ENCODE measurements at places on chromosomes 4 and X. TPM values are rescaled to one million over a fixed set of nuclear protein-coding genes. Genes with fewer than 3 reads are reported as not detected.

DNA sequence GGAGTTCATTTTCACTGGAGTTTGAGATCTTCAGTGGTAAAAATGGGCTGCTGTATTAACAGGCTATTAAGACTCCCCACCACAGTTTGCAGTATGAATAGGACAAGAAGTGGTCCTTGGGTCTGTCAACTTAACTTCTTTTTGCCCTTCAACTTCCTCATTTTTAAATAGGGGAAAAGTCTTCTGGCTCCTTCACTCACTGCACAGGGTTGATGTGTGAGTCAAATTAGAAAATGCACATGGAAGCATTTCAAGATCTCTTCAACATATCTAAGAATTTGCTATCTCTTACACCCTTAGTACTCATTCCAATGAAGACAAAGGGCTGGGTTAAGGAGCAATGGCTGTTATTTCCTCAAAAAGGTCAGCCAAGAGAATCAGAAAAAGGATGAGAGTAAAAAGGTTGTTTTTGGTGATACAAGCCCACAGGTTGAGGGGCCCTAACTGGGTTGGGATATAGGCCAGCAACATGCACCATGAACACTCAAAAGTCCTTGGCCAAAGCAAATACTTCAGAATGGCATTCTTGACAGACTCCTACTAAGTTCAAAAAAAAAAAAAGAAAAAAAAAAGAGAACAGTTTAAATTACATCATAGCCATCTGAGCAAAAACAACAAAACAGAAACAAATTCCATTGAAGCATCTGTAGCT is 13.4 kb downstream of the PDE5A start:
- DNase-seq, result no peak

GRCh38 chr4:102321260-102321995 is 23.9 kb downstream of the SLC39A8 start:
- no peak for DNase-seq

DNA sequence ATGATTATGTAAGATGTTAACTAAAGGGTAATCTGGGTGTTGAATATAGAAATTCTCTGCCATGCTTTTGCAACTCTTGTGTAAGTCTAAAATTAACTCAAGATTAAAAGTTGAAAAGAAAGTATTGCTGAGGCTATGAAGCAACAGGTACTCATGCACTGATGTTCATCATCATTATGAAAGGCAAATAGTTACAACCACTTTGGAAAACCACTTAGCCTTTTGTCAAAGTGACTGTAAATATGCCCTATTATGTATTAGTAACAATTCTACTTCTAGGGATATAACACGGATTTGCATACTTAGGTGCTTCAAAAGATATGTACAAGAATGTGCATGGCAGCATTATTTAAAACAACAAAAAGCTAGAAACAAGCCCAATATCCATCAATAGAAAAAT is 227.8 kb upstream of the CXXC4 start:
- DNase-seq, result no peak

DNA sequence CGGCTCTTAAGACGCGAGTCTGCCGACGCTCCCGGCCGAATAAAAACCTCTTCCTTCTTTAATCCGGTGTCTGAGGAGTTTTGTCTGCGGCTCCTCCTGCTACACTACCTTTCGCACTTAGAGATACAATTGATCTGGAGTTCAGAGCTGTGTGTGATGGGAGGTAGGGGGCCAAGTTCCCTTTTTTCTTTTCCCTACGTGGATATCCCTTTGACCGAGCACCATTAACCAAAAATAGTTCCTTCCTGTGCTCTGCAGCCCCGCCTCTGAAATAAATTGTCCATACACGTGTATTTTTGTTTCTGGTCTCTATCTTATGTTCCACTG is 555 bp upstream of the PGM2 start:
- DNase-seq, result no peak

DNA sequence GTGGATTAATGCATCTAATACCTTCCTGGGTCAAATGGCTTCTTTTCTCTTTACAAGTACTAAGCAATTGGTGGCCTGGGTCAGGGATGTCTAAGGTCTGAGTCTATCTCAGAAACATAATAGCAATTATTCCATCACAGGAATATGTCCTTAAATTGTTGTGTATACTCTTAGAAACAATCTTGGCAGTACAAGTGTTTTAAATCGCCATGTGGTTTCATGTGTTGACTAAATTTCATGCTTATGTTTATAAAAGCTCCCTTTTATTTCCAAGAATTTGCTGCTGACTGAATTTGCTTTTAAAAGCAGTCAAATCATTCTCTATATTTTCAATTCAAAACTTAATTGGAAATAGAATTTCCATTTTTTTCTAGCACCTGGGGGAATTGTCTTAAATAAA is 125.3 kb upstream of the PACRGL start:
- DNase-seq, result no peak

GRCh38 chr4:1305781-1306455 is 16.2 kb downstream of the MAEA start:
- DNase-seq, result no peak

- no peak for DNase-seq
These were observed 338.6 kb downstream of the SPIN4 start for GRCh38 chrX:63012574-63012973.

- DNase-seq, result no peak
These were observed 55.2 kb upstream of the FGFBP2 start for GRCh38 chr4:16018061-16018676.

- no peak for DNase-seq
These were observed 4.0 kb downstream of the HERC6 start for GRCh38 chr4:88382621-88383020.

GRCh38 chr4:105627620-105628019 is 75.2 kb downstream of the ARHGEF38 start:
- DNase-seq, result no peak

DNA sequence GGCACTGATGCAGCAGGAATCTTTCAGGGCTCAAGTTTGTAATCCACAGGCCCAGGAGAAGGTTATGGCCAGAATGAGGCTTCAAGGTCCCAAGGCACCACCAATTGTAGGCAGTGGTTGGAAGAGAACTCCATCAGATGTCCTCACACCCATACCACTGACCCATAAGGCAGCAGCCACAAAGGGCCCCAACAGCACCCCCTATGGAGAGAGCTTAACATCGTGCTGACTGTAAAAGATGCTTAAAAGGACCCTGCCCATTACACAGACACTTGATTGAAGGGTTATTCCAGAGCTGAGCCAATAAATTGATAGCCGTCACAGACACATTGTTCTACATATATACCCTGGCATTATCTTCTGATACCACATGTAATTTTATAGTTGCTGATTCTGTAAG is 113.7 kb downstream of the SOWAHB start:
- DNase-seq, result no peak

DNA sequence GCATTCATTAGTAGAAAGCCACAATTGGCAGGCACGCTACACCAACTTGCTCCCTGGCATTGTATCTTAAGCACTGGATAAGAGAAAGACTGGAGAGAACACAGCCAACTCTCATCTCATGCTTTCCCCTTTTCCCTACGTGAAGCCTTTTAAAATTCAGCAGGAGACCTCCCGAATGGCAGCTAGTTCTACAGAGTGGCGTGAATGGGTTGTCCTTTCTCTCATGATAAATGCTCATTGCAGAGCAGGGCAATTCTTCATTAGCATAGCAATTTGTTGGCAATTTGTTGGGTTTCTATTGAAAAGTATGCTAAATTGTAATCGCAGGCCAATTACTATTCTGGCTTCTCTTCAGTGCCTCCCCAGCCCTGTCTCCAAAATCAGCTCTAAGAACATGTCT is 48.0 kb downstream of the SEPTIN11 start:
- DNase-seq, result no peak

DNA sequence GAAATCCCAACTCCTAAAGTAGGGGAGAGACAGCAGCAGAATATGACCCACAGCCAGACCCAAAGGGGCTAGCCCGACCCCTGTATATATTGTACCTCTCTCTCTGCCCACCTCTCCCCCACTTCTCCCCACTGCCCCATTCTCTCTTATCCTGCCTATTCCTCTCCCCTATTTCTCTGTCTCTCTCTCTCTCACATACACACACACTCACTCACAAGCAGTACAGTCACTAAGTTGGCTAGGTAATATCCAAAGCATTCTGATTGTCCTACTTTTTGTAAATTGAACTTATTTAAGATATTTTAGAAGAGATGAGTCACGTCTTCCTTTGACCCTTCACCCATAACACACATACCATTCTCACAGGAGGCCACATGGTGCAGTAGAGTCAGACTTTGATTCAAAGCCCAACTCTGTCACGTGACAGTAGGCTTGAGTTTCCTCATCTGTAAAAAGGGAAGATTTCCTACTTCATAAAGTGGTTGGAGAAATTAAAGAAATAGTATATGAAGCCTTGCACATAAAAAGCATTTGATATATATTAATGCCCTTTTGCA is 29.5 kb downstream of the SRPX2 start:
- no peak for DNase-seq

DNA sequence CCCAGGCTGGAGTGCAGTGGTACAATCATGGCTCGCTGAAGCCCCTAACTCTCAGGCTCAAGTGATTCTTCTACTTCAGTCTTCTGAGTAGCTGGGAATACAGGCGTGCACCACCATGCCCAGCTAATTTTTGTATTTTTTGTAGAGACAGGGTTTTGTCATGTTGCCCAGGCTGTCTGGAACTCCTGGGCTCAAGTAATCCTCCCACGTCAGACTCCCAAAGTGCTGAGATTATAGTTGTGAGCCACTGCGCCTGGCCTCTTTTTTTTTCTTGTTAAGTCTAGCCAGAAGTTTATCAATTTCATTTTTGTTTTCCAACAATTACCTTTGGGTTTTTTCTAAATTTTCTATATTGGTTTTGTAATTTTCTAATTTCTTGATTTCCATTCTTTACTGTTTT is 100.6 kb downstream of the GC start:
- no peak for DNase-seq

DNA sequence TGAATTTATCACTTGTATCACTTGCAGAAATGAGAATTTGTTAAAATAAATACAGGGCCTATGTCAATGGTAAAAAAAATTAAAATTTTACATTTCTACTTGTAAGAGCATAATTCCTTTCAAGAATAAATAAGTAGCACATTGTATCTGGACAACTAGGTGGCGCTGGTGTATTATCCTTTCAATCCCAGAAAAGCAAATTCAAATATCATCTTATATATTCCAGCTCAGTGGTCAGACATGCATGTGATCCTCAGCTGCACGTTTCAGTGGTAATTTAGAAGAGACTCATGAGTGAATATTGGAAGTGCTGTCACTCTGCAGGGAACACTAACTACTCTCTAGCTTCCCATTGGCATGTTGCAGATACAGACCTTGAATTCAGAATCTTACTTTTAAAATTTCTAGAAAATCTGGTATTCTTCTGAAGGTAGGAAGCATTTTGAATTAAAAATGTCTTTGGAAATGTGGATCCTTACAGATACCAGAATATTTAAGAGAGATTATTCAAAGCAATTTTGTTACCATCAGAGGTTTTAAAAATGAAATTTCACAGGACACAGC is 1414.7 kb upstream of the TENM3 start:
- DNase-seq, result peak; percentile 59

DNA sequence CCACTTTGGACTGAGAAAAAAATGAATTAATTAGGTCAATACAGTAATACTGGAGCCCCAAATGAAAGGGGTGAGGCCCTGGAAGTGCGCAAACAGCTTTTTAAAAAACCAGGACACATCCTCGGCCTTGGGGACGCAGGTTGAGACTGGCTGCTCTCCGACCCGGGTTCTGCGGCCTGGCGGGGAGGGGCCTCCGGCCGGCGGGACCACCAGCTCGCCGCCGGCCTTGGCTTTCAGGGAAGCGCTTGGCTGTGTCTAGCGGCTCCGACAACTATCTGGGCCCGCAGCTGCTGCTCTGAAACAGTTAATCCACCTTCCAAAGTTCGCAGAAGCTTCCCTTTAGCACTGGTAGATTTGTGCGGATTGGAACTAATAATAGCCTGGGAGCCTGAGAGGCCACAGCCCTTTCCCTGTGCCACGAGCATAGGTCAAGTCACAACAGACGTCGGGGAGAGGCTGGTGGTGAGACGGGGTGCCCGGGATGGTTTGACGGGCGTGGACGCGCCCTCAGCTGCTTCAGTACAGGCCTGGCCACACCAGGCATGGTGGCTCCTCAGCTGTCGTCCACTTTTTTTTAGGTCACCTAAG is 1.1 kb upstream of the SEL1L3 start:
- no peak for DNase-seq

DNA sequence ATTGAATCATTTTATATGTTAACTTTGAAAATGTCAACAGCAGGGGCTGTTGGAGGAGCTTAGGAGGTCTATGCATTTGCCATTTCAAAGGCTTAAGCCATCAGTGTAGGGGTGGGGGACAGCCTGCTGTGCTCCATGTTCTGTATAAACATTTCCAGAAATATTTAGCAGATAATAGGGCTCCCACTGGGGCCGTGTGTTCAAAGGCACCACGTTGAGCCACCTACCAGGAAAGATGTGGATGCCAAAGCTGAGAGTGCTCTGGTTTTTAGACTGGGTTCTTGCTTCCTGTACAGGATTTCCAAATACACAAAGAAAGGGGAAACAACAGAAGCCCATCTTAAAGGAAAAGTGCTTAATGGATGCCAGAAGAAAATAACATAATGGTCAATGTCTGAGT is 219.5 kb downstream of the CENPC start:
- no peak for DNase-seq

- no peak for DNase-seq
These were observed 13.8 kb downstream of the MOB1B start for GRCh38 chr4:70915874-70916559.

- no peak for DNase-seq
These were observed 716.6 kb upstream of the INTU start for GRCh38 chr4:126916049-126916625.

- DNase-seq, result no peak
These were observed at the start of gene SLC9B2 for GRCh38 chr4:103076747-103077347. Gene SLC9B2 (minus strand): TSS chr4:103076761. CDS start chr4:103067550, 9,211 bp downstream.

- DNase-seq, result no peak
These were observed 28.9 kb downstream of the SLC25A5 start for GRCh38 chrX:119497185-119497584.

GRCh38 chrX:110477593-110478228 is 119.1 kb downstream of the RTL9 start:
- DNase-seq, result no peak

GRCh38 chr4:16183604-16184003 is 42.7 kb downstream of the TAPT1 start:
- no peak for DNase-seq

GRCh38 chrX:129771266-129771995 is 8.3 kb upstream of the SASH3 start:
- no peak for DNase-seq

- DNase-seq, result no peak
These were observed 88.1 kb upstream of the MAB21L2 start for GRCh38 chr4:150493851-150494250.

DNA sequence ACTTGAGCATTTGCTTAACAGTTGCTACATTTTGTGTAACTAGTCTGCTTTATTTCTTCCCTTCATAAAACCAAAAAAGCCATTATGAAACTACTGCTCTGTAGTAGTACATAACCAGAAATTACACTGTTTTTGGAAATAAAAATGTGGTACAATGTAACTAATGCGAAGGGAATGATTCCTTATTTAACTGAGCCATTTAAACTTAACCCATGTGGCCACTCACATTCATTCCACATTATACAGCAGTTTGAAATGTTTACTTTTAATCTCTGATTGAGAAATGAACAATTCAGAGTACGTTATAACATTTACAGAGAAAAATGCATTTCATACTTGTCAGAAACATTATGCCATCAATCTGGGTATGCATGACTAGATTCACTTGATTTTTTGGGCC is 94.2 kb downstream of the NYX start:
- DNase-seq, result no peak

F11 gene
- total RNA-seq, result not detected

GLRB gene
- 1.9 TPM for total RNA-seq

FRMD7 gene
- total RNA-seq, result not detected

PDLIM3 gene
- 56.9 TPM for total RNA-seq

KLF8 gene
- total RNA-seq, result 23.7 TPM

TEX13D gene
- not detected for total RNA-seq

PRKG2 gene
- 4.4 TPM for total RNA-seq

NR0B1 gene
- 0.22 TPM for total RNA-seq

TMPRSS11D gene
- not detected for total RNA-seq
